Activated naive CD8-positive, alpha-beta T cell treated with anti-CD3 and anti-CD28 coated beads, Interleukin-2, amount 10 ng/mL, durations not matched to agents 7 days and 5 days (primary cell): ENCODE measurements at places on chromosomes 3 and 15. TPM values are rescaled to one million over a fixed set of nuclear protein-coding genes. Genes with fewer than 3 reads are reported as not detected.

GRCh38 chr3:172522871-172523818 is at the start of gene TNFSF10:
TNFSF10 (minus strand) TSS chr3:172523430; CDS start chr3:172523384, 46 bp downstream.
- peak; percentile 78 for DNase-seq

- no peak for DNase-seq
Measured at GRCh38 chr3:51340989-51341636, 44.0 kb upstream of the MANF start.

DNA sequence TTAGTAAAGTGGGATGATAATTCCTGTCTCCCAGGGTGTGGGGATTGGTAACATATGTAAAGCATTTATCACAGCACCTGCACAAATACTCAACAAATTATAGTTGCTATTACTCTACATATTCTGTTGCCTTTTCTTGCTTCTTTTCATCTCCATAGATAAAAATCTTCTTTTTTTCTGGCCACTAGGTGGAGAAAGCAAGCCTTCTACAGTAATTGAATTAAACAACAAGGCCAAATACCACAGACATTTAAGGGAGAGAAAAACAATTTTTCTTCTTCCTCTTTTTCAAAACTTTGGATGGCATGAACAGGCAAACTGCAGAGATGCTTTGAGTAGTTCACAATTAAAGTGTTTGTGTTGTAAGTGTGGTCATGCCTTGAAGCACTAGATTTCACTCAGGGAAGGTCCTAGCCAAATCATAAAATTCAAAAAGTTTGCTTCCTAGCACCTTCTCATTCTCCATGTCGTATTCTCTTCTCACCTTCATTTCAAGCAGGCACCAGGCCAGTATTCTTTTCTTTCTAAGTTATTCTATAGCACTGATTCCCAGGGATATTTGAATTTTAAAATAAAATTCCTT is 493.4 kb upstream of the TGFBR2 start:
- no peak for DNase-seq

- DNase-seq, result no peak
Measured at GRCh38 chr15:79610021-79610420, 177.9 kb downstream of the MINAR1 start.

Gene DZIP3
- 25.2 TPM for total RNA-seq

Gene DUOXA1
- not detected for total RNA-seq

DNA sequence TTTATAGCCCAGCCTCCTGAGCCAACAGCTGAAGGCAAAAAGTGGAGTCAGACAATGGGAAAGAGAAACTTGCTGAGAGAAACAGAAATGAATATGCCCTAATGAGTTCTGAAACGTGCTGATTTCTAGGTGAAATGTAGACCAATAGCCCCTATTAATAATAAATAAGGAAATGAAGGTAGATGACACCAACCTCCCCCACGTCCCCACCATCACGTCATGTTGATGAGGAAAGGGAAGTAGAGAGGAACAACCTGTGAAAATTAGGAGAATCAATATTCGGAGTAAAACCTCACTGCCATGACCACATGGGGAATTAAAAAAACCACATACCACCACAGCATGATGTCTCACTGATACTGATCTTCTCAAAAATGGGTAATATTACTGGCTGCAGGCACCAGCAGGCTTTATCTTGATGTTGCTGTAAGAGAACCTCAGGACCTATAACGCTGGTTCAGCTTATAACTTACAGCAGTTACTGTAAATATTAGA is 64.0 kb downstream of the KAT2B start:
- no peak for DNase-seq

GRCh38 chr3:190340071-190340470 is 17.8 kb upstream of the CLDN1 start:
- DNase-seq, result no peak

Gene MYO5C
- 1.9 TPM for total RNA-seq

DNA sequence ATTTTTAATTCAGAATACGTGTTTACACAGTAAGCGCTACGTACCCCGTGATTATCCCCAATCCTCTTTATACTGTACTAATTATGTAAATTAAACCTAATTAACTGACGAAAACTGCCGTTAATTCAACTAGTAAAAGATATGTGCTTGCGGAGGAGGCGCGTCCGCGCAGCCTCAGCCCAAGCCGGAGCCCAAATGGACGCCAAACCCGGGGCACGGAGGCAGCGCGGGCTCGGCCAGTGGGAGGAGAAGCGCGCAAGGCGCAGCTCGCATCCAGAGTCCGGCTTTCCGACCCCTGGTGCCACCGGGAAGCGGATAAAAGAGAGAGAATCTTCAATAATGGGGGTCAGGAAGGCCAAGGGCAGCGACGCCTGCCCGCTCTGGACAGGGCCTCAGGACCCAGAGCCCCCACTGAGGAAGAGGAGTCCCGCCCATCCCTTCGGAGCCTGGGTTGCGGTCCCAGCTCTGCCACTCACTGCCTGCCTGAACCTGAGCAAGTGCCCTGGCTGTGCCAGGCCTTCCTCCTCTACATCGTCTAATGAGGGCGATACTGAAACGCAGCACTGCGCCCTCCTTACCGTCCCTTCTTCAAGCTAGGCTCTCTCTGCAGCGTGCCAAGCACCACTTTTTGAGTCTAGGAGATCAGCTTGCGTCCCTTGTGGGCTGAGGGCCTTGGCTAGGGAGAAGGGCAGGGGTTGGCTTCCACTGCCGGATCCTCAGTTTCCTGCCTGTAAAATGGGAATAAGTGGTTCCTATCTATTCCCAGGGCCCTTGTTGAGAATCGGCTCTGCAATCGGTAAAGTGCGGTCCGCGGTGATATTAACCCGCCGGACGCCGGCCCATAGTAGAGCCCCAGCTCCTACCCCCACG is 5.0 kb upstream of the SKOR1 start:
- no peak for DNase-seq

DNA sequence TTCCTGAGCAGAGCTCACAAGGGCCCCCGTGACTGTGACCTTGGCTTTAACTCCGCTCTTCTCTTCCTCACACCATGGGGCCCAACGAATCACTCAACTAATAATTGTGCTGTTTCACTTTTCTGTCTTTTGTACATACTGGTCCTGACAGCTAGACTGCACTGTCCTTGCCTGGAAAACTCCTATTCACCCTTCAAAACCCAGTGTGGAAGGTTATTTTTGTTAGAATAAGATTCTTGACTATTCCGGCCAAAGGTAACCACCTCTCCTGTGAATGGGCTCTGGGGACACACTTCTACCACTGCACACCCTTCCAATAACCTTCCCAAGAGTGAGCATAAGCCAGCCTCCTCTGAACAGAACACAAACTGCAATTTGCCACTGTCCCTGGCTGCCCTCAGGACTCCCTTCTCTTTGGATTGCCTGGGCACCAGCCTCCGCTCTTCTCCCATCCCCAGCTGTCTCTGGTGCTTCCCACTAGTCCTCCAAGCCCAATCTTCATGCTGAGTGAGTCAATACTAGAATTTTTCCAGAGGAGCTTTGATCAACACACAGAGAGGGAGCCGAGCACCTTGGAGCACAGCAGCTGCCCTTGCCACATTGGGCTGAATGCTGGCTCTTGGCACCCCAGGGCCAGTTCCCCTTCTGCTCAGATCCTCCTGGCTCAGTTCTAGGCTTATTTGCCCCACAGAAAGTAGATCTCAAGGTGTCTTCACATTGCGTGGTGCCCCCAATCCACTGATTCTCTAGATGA is 2.1 kb downstream of the SCN5A start:
- DNase-seq, result no peak

Gene TNNC1
- total RNA-seq, result 3.2 TPM

GRCh38 chr3:134155446-134155845 is 95.2 kb downstream of the RYK start:
- DNase-seq, result no peak

- peak; percentile 90 for DNase-seq
Measured at GRCh38 chr3:49339941-49340800, at the start of gene USP4. USP4 (minus strand) TSS chr3:49340053; CDS start chr3:49340024, 29 bp downstream.

GRCh38 chr3:123271466-123272159 is 69.9 kb downstream of the SEC22A start:
- DNase-seq, result no peak

- no peak for DNase-seq
Measured at GRCh38 chr3:77381431-77381830, 341.5 kb downstream of the ROBO2 start.

- DNase-seq, result no peak
Measured at GRCh38 chr3:74845081-74845480, 230.6 kb upstream of the CNTN3 start.

Gene IL1RAP
- total RNA-seq, result 10.7 TPM

- DNase-seq, result no peak
Measured at GRCh38 chr3:186180891-186181481, 72.1 kb upstream of the ETV5 start.

DNA sequence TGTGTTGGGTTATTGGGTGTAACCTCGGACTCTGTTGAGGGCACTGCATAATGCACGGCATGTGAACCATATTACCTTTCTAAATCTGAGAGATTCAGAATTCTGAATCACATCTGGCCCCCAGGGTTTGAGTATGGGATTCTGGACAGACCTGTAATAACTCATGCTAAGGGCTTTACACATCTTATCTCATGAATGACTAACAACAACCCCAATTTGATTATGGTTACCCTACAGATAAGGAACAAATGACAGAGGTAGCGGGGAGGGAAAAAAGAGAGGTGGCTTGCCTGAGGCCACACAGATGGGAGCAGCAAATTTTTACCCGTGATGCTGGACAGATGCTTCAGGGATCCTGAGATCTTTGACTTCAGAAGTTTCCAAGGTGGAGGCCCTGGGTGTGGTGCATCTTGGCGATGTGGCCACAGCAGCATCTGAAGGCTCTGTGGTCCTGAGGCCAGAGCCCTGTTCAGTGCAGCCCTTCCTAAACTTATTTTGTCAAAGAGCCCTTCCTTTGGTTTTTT is 43.8 kb downstream of the POMGNT2 start:
- DNase-seq, result no peak

Gene SNTN
- not detected for total RNA-seq

DNA sequence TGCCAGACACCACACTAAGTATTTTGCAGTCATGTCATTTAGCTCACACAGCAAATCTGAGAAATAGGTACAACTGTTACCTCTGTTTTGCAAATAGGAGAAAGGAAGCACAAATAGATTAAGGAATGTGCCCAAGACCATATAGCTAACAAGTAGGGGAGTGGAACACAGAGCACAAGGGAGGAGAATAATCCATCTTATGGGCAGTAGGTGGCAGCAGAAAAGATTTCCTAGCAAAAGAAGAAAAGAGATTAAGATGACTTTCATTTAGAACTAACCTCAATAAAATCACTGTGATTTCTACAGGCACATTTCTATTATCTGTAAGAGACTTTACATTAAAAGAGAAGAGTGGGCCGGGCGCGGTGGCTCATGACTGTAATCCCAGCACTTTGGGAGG is 49.1 kb downstream of the NR1I2 start:
- DNase-seq, result no peak

Gene A4GNT
- not detected for total RNA-seq

Gene HES1
- not detected for total RNA-seq

- DNase-seq, result no peak
Measured at GRCh38 chr15:25532269-25533140, 93.7 kb upstream of the UBE3A start.
